C1 segment of cervical spinal cord (tissue), 14 donors: ENCODE measurements at places on chromosomes 3 and 15.

- no peak for DNase-seq
These were observed 72.8 kb downstream of the SENP2 start for GRCh38 chr3:185658943-185659342.

GRCh38 chr3:8143186-8143585 is 358.4 kb upstream of the LMCD1 start:
- no peak for DNase-seq

DNA sequence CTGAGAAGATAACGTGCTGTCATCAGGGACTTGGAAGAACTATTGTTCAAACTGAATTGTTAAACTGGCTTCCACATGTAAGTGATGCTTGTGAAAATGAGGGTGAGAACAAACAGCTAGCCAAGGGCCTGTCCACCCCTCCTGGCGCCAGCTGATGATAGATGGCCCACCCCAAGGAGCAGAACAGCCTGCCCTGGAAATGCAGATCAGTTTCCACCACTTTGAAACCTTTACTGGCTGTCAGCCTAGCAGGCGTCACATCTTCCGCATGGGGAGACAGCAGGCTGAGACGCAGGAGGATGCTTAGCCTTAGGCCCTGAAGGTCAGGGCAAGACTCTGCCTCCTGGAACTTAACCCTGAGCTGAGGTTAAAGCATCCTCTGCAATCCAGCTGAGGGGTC is 6.4 kb upstream of the SLC51B start:
- DNase-seq, result no peak

- DNase-seq, result no peak
These were observed 177.2 kb downstream of the LPP start for GRCh38 chr3:188331166-188331565.

DNA sequence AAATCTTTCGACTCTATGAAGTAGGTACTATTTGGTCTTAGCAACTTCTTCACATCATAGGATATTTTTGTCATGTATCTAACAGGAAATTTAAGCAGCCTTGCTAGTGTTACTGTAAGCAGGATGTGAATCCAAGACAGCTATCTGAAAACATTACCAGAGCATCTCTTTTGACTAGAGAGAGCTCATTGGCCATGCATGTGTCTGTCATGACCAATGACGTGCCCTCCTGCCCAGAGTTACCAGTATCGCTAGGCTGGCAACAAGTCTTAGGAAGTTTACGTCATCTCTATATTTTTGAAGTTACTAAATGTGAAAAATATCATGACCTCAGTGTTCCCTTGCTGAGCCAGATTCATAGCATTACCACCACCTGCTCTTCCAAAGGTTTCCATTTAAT is 130.9 kb upstream of the TP63 start:
- no peak for DNase-seq

DNA sequence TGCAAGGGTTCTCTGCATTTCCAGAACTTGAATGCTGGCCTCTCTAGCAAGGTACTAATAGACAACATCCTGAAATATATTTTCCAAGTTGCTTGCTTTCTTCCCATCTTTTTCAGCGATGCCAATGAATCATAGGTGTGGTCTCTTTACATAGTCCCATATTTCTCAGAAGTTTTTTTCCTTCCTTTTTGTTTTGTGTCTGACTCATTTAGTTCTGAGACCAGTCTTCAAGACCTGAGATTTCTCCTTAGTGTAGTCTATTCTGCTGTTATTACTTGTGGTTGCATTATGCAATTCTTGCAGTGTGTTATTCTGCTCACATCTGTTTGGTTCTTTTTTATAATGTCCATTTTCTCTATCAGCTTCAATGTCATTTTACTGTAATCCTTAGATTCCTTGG is 1265.0 kb upstream of the ALCAM start:
- DNase-seq, result no peak

DNA sequence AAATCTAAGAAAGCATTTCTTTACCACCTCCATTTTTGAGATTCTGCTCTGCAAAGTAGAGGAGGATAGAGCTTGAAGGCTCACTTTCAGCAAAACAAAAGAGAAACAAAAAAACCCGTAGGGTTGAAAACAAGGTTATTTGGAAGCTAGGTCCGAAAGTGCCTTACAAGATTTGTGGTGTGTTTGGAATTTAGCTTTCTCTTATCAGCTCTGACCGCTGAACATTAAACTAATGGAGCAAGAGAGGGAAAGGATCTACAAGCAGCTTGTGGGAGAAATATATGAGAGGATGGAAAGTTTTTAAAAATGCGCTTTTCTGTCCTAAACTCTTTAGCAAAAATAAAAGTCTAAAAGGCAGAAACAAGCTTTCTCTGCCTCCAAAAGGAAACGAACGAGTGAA is 545.5 kb downstream of the NTRK3 start:
- no peak for DNase-seq

DNA sequence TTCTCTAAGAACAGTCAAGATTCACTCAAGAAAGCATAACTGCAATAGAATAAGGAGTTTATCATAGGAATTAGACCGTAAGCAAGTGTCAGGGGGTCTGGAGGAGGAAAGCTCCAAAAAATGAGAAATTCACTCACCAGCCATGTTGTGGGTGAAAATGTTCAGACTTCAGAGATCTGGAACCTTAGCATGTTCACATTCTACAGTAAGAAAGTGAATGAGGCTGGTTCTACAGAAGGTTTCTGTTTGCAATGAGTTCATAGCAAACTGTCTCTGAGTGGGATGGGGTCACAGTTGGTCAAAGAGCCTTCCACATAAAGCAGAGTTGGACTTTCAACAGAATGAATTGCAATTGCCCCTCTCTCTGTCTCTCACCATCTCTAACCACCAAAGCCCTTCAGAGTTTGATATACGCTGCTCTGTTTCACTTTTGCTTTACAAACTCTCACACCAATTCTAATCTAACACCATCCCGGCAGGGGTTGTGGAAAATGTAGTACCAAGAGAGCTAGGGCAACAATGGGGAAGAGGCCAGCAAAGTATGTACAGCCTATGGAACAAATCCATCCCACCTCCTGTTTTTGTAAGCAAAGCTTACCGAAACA is 581.8 kb upstream of the UBE2E2 start:
- no peak for DNase-seq

- no peak for DNase-seq
These were observed 64.9 kb downstream of the DIPK2A start for GRCh38 chr3:144036498-144036897.

- DNase-seq, result no peak
These were observed 9.8 kb upstream of the TMEM115 start for GRCh38 chr3:50369012-50369670.

GRCh38 chr3:126125341-126125740 is 41.4 kb upstream of the SLC41A3 start:
- no peak for DNase-seq

DNA sequence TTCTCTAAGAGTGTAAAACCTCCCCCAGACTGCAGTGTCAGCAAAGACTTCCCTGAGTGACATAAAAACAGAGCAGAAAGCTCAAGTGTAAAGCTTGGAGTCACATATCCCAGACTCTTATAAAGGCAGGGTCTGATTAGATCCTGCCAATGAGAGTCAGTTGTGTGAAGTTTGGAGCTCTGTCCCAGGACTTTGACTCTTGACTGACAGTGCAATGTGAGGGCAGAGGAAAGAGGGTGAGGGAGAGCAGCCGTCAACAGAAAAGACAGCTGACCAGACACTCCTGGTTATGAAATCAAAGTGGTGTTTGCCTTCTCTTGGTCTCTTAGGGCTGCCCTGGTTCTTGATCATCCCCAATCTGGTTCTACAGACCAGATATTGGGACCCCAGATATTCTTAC is 393.2 kb downstream of the ERC2 start:
- DNase-seq, result no peak

GRCh38 chr3:186705882-186706780 is 11.0 kb upstream of the KNG1 start:
- DNase-seq, result no peak

DNA sequence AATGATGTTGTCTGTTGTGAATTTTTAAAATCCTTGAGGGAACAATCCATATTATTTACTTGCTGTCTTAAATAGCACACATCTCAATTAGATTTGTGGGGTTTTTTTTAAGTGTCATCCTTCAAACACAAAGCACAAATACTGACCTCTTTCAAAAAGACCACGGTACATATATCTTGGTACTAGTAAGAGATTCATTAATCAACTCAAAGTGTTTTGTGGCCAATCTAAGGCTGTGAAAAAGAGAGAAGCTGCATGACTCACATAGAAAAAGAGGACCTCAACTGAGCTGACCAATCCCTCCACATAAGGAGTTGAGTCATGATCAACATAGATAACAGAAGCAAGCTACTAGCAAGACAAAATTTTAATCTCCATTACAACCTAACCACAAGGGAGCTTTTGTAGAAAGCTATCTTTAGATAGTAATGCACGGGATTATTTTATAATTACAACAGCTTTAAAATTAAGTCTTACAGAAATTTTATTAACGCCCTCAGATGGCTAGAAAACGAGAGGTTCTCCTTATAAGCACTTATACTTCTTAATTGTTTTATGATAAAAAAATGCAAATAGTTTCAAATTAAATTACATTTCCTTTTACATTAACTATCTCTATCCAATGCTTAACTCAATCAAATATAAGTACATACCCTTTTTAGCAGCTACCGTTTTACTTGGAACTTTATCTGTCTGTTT is 60.5 kb downstream of the TOP2B start:
- no peak for DNase-seq

DNA sequence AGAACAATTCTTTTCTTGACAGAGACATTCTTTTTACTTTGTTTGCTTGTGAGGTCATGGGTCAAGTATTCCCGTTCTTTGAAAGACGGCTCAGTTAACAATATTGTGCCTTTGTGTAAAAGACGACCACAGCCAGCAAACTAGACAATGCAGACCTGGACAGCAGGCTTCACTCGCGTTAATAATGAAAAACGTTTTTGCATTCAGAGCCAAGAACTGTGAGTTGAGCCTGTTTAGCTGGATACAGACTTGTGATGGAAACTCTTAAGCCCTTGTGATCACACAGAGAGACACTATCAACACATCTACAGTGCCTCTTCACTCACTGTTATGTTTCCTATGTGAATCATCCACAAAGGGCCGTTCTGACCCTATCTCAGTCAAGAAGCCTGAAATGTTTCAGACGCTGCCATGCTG is 37.3 kb upstream of the CMTM7 start:
- no peak for DNase-seq

DNA sequence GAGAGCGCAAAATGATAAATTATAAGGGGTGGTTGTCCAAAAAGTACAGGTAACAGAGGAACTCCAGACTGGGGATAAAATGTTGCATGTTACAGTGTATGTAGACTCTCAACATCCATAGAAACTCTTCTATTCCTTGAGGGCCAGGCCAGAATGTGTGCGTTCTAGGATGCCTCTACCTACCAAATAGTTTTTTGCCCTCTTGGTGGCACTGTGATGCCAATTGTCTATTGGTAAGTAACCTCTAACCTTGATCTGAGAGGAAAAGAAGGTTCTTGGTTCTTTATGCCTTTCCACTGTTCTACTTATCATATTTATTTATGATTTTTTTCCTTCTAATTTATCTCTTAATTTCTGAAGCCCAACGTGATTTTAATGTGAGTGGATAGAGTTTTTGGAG is 424.6 kb downstream of the GRM7 start:
- DNase-seq, result no peak

DNA sequence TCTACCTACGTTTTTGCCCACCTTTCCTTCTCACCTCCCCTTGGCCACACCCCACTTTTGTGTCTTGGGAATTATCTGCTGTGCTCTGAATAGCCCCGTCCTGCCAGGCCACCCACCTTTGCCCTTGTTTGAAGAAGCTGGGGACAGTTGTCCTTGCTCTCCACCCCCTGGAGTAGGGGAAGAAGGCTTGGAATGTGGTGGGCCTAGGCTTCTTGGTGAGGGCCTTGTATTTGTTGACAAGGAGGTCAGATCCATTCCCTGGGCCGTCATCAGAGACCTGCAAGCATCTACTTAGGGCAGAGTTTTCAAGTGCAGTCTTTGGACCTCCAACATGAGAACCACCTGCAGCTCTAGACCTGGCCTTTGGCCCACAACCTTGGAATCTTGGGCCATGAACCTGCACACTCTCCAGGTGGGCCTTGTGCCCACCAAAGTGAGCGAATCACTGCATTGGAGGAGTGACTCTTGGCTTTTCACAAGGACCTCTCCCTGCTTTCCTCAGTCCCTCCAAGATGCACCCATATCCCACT is 160.6 kb downstream of the APBA2 start:
- DNase-seq, result no peak

- no peak for DNase-seq
These were observed 218.5 kb downstream of the SV2B start for GRCh38 chr15:91318516-91318915.

DNA sequence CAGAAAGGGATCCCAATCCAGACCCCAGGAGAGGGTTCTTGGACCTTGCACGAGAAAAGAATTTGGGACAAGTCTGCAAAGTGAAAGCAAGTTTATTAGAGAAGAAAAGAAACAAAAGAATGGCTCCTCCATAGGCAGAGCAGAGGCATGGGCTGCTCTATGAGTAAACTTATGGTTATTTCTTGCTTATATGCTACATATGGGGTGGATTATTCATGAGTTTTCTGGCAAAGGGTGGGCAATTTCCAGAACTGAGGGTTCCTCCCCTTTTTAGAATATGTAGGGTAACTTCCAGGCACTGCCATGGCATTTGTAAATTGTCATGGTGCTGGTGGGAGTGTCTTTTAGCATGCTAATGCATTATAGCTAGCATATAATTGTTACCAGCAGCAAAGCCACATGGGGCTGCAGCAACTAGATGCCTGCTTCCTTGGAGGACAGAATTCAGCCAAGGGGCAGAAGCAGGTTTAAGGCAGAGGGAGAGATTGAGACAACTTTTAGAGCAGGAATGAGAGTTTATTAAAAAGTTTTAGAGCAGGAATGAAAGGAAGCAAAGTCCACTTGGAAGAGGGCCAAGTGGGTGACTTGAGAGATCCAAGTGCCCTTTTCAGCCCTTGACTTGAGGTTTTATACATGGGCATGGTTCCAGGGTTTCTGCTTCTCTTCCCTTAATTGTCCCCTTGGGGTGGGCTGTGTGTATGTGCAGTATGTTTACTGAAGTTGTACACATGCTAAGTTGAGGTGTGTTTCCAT is 41.3 kb downstream of the METTL6 start:
- no peak for DNase-seq

DNA sequence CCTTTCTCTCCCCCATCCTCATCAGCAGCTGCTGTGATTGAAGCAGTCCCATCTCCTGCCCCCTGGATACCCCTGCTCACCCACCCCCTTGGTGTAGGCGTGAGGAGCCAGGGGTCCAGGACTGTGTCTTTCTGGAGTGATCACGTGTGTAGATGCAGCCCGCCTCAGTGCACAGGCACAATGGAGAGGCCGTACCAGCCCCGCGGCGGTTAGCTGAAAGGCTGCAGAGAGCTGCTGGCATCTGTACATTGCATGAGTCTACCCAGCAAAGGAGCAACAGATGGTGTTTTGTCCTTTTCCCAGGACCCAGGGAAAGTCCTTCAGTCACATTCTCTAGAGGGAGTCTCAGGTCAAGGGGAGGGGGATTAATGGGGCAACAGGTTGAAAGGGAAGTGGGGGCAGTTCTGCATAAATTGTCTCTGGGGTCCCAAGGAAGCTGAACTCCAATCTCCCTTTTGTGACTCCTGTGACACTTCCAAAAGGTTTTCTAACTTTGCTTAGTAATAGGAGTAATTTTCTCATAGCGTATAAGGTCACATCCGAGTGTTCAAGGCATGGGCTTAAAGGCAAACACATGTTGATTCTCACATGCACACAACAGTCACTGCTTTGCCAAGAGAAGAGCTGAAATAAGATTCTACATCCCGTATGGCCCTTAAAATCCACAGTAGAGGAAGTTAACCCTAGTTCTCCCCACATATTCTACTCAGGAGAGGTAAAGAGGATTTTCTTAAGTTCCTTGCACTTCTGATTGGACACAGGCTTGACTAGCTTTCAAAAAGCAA is 7.1 kb downstream of the CSPG5 start:
- DNase-seq, result peak; percentile 47
